ENCODE measurements at places on chromosomes 6 and 20.

- DNase-seq, result no peak
Measured at GRCh38 chr6:16706029-16706428, 55.2 kb downstream of the ATXN1 start.

- peak; percentile 44 for DNase-seq
Measured at GRCh38 chr6:112936504-112936903, 589.4 kb downstream of the RFPL4B start.

- DNase-seq, result no peak
Measured at GRCh38 chr6:40579101-40579500, 8.1 kb downstream of the LRFN2 start.

- no peak for DNase-seq
Measured at GRCh38 chr20:8526610-8527009, 394.5 kb downstream of the PLCB1 start.

DNA sequence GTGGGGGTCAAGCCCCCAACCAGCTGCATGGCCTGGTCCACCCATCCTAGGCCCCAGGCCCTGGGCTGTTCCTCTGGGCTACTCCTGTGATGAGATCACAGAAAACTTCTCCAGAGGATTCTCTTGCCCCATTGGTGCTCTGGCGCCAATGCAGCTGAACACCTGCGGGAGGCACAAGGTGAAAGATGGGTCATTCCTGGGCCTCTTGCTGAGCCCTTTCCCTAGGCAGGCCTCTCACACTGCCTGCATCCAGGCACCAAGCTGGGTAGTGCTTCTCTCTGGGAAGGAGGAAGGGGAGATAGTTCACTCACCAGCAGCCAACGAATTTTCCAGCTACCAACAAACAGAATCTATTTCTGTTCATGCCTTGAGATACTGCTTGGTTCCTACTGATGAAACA is 142.1 kb downstream of the PXDC1 start:
- no peak for DNase-seq

DNA sequence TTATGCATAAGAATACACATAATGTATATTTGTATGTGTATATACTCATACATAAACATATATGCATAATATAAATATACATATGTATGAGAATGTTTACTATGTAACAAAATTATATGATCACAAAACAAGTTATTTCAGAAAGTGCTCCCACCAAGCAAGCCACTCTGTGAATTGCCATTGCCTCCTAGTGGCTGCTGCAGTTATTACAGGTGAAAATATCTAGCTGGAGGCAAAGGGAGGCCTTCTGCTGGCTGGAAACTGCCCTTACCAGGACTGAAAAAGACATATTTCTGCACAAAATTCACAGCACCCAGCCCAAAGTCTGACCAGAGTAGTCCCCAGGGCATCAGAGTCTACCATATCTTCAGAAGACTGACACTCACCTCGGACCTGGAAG is 14.4 kb upstream of the ADAM33 start:
- DNase-seq, result no peak

GRCh38 chr6:38155621-38156204 is 336.2 kb downstream of the ZFAND3 start:
- no peak for DNase-seq

DNA sequence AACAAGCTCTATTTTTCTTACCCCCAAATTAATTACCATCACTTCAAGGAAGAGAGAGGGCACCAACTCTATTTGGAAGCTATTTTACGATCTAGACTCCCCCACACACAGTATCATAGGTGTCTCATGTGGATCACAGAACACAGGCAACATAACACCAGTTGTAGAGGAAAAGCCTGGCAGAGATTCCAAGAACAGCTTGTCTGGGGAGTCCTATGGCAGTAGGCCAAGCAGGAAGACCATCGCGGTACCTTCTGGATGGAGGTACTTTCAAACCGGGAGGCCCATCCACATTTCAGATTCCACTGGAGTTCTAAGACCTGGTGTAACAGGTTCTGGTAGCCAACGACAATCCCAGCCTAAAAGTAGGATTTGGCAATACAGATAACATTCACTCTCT is 37.6 kb upstream of the SPDEF start:
- DNase-seq, result no peak

DNA sequence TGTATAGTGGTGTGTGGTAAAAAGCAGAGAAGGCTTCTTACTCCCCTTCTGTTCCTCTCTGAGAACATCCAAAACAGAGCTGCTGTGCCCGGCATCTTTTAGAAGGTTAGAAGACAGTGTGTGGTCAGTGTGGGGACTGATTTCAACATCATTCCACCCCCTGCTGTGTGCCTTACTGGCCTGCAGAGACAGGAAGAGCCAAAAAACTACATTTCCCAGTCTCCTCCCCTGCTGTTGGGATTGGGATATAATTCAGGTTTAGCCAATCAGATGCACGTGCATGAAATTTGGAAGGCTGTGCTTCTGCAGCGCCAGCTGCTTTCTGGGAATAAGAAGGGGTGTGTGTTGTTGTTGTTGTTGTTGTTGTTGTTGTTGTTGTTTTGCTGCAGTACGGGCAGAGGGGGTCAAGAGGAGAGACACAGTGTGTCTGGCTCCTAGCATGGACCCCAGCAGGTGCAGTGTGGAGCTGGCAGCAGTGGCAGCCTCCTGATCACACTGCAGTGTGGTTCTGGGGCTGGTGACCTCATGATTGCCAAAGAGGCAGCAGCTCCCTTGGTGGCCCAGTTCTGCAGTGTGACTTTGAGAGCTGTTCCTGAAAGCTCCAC is 74.7 kb downstream of the MRPL14 start:
- DNase-seq, result no peak

- no peak for DNase-seq
Measured at GRCh38 chr6:42239333-42239732, 21.7 kb upstream of the MRPS10 start.

GRCh38 chr6:56363796-56364430 is 116.5 kb upstream of the COL21A1 start:
- no peak for DNase-seq

- no peak for DNase-seq
Measured at GRCh38 chr6:3956054-3956453, 106.9 kb downstream of the FAM50B start.

DNA sequence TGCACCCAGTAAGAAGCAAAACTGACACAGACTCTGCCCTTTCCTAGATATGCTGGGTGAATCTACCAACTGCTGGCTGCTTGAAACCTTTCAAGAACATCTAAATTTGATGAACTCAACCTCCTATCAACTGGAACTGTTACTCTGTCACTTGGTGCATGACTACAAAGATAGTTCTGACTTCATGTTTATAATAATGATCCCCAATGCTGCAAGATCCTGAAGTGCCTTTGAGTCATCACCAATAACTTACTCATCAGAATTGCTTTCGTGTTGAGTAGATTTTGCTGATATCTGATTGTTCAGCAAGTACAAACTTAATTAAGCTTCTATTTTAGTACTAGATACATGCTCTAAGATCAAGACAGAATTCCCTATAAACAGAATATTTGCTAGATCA is 100.2 kb upstream of the ARMC2 start:
- DNase-seq, result no peak
